ENCODE measurements at places on chromosomes 2 and 18.
A peak's percentile ranks its signal among the peaks of the same experiment; 100 is the strongest.

DNA sequence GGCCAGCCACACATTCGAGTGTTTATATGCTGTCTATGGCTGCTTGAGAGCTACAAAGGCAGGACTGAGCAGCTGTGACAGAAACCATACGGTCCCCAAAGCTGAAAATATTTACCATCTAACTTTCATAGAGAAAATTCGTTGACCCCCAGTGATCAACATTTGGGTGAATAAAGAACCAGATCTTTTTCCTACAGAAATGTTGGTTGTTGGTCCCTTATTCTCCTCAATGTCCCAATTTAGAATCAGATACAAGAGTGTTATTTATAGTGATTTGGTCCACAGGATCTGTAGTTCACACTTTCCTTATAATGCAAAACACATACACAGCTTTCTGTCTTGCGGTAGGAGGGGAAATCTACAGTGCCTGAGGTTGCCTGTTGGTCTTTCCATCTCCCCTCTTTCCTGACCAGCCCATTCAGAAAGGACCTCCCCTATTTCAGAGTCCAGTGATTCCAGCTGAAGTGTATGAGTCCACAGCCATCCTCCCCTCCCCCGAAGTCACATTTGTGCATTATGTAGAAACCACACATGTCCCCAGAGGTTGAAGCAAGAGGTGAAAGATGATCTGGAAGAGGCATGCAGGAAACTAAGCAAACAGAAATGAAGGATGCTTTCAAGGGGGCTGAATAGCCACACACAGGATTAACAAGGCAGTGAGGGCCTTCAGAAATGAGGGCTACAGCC, 61.9 kb downstream of the SPRED2 start:
- DNase-seq, result no peak

DNA sequence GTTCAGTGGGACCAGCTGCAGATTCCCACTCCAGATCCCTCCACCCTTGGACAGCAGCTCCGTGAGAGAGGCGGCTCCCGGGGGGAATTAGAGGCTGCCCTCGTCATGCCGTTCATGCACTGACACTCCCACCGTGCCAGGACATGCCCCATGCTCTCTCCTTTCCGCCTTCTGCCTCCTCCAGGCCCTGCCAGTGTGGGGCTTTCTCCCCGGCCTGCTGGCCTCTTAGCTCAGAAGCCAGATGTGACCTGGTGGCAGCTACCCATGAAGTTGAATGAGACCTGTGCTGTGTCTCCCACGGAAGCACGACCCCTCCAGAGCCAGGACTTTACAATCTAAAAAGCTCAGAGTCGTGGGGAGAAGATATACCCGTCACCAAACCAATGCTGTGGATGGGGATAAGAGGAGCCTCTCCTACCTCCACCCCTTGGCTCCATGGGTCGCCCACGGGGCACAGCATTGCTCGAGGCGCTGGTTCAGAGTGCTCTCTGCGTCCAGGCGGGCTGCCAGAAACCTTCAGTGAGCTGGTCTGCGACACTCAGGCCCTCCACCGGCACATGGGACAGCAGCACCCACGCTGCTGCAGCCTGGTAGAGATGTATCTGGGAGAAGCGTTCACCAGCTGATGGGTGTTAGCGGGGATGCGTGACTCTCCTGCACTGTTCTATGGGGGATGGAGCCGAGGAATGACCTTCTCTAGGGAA, 111.0 kb upstream of the GPC1 start:
- DNase-seq, result no peak

- peak; percentile 26 for DNase-seq
Measured at GRCh38 chr2:233857511-233858141, 3.3 kb upstream of the HJURP start.

DNA sequence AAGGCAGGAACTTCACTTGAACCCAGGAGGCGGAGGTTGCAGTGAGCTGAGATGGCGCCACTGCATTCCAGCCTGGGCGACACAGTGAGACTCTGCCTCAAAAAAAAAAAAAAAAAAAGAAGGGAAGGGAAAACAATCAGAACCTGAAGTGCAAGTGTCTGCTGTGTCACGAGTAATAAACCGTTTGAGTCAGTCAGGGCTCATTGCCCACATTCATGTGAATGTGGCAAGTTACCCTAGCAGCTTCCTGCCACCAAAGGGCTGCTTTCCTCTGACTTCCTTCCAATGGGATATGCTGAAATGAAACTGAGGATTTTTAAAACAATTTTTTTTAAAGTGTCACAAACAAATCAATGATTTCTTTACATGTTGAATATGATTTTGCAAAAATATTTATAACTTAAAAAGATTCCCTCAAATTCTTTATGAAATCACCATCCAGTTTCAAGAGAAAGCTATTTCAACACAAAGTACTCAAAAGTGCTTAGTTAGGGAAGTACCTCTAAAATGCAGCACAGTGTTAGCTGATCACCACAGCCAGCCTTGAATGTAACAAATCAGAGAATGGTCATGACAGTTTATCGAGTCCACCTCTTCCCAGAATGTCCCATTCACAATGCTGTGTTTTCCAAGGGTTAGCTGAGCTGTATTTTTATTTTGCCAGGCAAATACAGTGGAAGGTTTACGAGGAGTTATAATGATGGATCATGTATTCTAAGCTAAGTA, 36.4 kb downstream of the WDSUB1 start:
- DNase-seq, result no peak

DNA sequence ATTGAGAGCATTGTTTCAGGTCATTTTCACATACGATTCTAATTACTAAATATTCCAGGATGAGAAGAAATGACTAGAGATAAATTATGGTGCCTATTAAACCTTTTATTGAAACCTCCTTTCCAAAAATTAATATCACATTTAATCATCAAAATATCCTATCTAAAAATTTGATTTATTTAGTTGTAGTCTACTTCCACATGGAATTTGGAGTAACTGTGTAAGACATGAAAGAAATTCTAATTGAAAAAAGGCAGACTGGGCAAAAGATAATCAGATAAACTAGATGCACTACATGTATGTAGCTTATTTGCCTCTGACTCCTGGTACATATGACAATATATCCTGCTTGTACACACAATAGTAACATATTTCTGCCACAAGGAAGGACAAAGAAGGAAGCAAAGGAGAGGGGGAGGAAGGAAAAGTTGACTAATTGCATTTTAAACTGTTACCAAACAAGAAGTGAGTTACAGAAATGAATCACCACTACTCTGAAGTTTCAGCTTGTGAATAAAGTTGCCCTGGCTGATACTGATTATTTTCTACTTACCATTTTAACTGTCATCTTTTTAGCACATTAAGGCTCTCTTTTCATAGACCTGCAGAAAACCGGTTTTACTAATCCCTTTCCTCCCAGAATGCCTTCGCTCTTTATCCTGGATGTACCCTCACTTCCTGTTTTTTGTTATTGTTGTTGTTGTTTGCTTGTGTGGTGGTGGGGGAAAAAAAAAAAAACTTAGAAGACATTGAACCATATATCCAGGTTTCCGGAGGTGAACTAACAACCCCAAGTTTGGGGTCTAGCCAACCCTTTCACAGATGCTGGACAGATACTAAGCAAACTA, 28.4 kb downstream of the NRXN1 start:
- DNase-seq, result no peak

Measured in activated gamma-delta T cell treated with anti-CD3 and anti-CD28 coated beads, Interleukin-2, amount 50 U/mL, for 16 hours (primary cell).